ENCODE measurements at places on chromosomes 16 and 17.

DNA sequence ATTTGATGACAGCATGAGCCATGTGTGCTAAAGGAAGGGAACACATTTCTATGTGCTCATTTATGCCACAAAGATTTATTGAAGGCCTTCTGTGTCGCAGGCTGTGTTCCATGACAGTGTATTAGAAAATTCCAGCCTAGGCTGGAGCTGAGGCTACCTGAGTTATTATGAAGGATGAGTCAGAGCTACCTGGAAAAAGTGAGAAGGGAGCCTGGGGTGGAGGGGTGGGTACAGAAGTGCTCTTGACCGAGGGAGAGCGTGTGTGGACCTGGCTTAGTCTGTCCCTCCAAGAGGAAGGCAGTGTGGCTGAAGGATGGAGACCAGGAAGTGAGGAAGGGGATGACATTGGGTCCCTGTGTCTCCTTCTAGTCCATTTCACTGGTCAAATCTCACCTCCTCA, 98.3 kb downstream of the N4BP1 start:
- DNase-seq: no peak

GRCh38 chr16:29705030-29705429, 26.1 kb downstream of the QPRT start:
- DNase-seq: no peak

- no peak for DNase-seq
Measured at GRCh38 chr16:515939-516226, 11.6 kb upstream of the CAPN15 start.

GRCh38 chr16:6558661-6559060, 774.0 kb upstream of the RBFOX1 start:
- DNase-seq: no peak

- DNase-seq: no peak
Measured at GRCh38 chr17:69608808-69609472, 194.4 kb downstream of the MAP2K6 start.

DNA sequence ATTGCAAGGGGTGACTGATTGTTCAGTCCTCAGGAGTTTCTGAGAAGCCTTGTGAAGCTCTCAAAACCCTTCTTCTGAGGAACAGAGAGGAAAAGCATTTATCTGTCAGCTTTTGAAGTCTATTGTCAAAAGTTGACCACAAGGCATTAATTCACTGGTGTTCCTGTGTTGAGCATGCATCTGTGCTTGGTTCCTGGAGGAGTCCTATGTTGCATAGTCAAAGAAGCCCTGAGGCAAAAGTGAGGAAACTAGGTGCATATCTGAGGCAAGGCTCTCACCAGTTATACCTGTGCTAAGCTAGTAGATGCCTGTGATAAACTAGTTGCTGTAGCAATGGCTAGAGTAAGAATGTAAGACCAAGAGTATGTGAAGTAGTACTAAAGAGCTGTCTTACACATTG, 1.8 kb upstream of the HEATR6 start:
- DNase-seq: no peak

DNA sequence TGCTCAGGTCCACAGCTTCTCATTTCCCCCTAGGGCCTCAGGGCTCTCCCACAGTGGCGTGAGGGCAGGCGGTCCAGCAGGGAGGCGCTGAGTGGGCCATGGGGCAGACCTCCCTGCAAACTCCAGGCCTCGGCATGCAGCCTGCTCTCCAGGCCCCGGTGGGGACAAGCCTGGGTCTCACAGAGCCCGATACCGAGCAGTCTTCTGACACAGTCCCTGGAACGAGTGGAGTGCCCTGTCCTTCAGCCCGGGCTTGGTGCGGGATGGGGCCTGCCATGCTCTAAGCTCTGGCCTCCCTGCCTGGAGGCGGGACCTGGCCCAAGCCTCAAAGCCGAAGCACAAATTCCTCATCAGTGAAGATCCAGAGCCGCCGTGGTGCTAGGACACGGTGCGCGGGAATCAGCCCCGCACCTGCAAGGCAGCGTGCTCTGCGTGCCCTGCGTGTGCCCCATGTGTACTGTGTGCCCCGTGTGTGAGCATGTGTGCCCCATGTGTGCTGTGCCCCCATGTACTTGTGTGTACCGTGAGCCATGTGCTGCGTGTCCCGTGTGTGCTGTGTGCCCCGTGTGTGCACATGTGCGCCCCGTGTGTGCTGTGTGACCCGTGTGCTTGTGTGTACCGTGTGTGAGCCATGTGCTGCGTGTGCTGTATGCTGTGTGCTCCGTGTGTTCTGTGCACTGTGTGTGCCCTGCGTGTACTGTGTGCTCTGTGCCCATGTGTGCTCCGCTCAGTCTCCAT, 56.1 kb downstream of the ENGASE start:
- DNase-seq: no peak

GRCh38 chr17:30906101-30906911, at the start of gene TEFM:
Gene TEFM, minus strand, starts transcription at chr17:30906238. Its CDS starts 40 bp downstream, at chr17:30906198.
- DNase-seq: peak; percentile 95

DNA sequence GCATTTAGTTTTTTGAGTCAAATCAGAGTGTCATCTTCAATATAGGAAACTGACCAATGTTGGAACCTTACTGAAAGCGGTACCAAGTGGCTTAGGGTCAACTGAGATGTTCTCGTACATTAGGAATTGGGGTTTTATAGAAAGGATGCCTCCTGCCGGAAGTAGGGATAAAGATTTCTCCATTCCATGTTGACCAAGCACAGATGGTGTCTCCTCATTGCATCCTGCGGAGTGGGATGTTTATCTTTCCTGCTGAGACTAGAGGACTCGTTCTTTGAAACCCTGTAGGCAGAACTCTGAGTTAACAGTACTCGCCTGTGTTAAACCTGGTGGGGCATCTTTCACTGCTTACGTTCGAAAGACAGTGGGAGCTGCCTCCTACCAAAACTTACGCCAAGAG, 1.4 kb downstream of the SHISA6 start:
- DNase-seq: no peak

GRCh38 chr17:14359163-14360020, 58.5 kb downstream of the HS3ST3B1 start:
- no peak for DNase-seq

- DNase-seq: peak; percentile 66
Measured at GRCh38 chr16:23952128-23952970, 116.6 kb downstream of the PRKCB start.

DNA sequence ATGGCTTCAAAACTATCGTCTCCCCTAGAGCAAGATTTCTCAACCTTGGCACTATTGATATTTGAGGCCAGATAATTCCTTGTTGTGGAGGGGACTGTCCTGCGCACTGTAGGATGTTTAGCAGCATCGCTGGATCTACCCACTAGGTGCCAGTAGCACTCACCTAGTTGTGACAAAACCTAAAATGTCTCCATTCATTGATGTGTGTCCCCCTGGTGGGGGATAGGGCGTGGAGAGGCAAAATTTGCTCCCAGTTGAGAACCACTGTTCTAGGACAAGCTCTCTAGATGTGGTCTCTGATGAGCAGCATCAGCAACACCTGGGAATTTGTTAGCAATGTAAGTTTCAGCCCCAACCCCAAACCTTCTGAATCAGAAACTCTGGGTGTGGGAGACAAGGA, 259.0 kb downstream of the XYLT1 start:
- DNase-seq: no peak

GRCh38 chr17:8532021-8532420, 96.3 kb downstream of the NDEL1 start:
- DNase-seq: no peak

DNA sequence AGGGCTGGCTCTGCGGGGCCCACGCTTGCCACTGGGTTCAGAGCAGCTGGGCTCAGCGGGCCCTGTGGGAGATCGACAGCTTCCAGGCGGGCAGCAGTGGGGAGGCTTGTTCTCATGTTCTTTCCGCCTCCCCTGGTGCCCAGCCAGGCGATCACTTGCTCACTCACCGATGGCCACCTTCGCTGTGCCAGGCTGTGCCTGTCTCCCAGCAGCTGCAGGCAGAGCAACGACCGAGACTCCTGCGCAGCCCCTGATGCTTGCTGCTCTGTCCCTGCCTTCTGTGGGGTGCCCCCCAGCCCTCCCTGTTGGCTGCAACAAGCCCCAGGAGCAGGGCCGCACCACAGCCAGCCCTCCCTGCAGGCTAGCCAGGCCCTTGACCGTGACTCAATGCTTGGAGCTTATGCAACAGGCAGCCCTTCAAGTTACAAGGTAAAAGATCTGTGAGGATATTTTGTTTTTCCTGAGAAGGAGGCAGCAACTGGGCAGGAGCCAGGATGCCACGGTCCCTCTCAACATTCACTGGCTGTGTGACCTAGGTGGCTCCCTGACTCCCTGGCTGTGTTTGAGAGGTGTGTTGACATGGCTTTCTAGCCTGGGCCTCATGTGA, 9.6 kb upstream of the SPNS2 start:
- DNase-seq: no peak

GRCh38 chr16:23949630-23950290, 114.0 kb downstream of the PRKCB start:
- peak; percentile 67 for DNase-seq

DNA sequence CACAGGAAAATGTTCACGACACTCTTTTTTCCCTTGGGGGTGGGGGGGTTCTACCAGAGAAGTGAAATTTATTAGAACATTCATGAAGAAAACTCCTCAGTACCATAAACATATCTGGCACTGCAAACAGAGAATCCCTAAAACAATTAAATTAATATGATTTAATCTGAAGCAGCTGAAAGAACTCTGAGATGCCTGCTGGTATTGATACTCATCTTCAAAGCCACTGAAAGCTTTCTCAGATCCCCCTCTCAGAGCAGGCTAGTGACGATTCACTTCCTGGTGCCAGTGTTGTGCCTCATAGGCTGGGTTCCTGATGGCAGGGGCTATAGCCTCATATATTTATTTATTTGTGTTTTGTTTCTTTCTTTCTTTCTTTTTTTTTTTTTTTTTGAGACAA, 52.7 kb downstream of the MYH10 start:
- DNase-seq: no peak

GRCh38 chr17:82152556-82153294, 54.7 kb upstream of the FASN start:
- no peak for DNase-seq

DNA sequence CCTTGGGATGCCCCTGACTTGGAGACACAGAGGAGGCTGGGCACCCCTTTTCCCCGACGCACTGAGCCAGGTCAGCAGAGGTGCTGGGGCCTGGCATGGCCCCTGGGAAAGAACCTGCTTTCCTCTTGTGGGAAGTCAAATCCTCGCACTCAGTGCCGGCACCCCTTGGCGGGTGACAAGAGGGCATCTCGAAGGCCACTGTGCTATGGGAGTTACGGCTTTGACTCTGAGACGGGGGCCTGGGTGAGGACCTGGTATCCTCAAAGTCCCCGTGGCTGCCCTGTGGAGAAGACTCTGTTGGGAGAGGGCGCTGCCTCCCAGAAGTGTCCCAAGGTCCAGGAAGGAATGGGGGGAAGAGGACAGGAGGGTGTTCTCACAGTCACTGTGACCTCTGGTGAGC, 117.0 kb downstream of the METRNL start:
- DNase-seq: peak; percentile 75

GRCh38 chr16:65278874-65279273, 157.0 kb upstream of the CDH11 start:
- DNase-seq: no peak

DNA sequence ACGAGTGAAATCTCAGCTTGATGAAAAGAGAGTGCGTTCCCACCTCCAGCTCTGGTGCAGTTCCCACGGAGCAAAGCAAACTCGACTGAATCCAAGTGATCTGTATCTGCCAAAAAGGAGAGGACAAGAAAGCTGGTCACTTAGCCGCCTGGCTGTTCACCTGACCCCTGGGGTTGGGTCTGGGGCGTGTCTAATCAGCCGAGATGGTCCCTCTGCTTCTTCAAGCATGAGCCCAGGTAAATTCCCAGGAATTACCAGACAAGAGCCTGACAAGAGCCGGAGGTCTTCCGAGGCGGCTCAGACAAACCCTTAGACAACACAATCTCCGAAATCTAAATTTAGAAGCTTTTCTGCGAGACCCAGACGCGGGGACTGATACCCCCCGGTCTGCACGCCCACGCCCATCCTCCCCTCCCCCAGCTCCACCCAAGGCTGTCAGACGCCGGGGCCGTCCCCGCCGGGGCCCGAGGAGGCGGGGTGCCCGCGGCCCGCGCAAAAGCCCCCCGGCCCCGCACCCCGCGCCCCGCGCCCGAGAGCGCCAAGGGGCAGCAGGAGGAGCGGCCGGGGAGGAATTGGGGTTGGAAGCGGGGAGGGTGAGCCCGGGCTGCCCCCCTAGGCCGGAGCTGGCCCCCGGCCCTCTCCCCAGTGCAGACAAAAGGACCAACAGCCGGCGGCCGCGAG, 674 bp downstream of the ZNF821 start:
- peak; percentile 63 for DNase-seq

- no peak for DNase-seq
Measured at GRCh38 chr16:56042416-56042815, 148.9 kb upstream of the GNAO1 start.

DNA sequence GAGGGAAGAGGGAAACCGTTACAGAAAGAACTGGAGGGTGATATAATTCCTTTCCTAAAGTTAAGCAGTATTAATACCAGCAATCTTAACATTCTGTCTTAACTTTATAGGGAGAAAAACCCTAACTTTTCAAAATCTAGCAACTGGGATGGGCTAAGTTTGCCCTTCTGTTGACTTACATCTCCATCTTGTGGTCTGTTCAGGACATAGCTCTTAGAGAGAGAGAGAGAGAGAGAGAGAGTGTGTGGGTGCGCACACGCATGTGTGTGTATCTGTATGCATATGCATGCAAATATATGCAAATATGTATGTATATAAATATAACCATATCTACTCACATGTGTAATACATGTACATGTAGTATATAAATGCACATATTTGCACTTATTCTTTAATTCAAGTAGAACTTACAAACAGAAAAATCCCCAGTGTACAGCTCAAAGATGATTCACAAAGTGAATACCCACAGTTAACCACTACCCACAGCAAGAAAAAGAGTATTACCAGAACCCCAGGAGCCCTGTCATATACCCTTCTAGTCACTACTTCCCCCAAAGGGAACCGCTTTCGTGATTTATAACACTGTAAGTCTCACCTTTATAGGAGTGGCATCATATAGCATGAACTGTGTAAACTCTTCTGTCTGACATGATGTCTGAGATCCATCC, 46.5 kb downstream of the STX8 start:
- DNase-seq: no peak

- no peak for DNase-seq
Measured at GRCh38 chr17:66178642-66179041, 13.3 kb downstream of the CEP112 start.

- DNase-seq: no peak
Measured at GRCh38 chr17:49053171-49053829, 56.1 kb downstream of the IGF2BP1 start.
